Stimulated activated memory B cell treated with anti-CD40 and anti-IgM and Interleukin-4, amounts not matched to agents 10 μg/mL and 1 μg/mL and 100 μg/mL, for 72 hours (primary cell): ENCODE measurements at places on chromosomes 4 and X.

- ATAC-seq: no peak
Measured at GRCh38 chrX:42710452-42710851, 67.5 kb downstream of the PPP1R2C start.

DNA sequence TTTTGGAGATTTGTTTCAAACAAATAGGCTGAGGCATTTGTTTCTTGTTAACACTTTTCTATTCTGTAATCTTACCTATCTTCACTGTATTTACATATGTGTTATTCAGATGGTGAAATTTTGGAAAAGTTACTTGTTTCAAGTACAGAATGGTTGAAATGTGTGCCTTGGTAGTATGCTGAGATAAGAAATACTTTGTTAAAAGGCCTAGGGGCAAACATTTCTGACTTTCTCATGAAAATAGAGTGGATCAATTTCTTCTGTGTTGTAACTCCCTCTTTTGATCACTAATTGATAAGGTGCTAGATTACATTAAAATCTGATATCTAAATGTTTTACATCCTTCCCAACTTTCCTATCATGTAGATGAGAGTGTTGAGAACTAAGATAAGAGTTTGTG is 18.1 kb downstream of the USO1 start:
- no peak for ATAC-seq

DNA sequence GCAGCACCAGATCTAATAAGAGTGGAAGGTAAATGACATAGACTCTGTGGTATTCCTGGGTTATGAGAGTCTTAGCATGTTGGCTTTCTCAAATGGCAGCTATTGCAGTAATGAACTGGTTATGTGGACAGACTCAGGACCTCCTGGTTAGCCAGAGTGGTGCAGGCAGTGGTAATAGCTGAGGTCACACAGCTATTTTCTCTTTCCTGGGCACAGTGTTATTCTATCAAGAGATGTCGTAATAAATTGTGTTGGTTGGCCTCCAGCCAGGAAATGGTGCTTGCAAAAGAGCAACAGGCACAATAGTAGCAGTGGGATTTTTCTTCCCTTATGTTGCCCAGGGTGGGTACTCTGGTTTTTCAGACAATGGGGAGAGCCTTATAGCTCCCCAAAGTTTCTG is 279.2 kb upstream of the FGF16 start:
- ATAC-seq: no peak

- ATAC-seq: no peak
Measured at GRCh38 chr4:3021127-3021526, 53.2 kb downstream of the HTT-AS start.

- ATAC-seq: no peak
Measured at GRCh38 chrX:37434362-37434761, 85.2 kb downstream of the PRRG1 start.

DNA sequence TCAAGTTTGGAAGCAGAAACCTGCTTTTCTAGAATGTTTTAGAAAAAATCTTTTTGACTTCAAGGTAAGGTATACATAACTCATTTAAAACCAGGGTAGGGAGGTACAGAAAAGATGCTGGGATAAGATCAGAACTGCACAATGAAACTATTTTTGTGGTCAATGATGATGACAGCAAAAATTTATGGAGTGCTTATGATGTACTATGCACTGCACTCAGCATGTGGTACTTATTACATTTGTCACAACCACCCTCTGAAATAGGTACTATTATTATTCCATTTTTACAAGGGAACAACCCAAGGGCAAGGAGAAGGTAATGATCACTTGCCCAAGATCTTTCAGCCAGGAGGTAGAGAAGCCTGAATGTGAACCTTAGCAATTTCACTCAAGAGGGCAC is 8.0 kb downstream of the GPM6B start:
- no peak for ATAC-seq

DNA sequence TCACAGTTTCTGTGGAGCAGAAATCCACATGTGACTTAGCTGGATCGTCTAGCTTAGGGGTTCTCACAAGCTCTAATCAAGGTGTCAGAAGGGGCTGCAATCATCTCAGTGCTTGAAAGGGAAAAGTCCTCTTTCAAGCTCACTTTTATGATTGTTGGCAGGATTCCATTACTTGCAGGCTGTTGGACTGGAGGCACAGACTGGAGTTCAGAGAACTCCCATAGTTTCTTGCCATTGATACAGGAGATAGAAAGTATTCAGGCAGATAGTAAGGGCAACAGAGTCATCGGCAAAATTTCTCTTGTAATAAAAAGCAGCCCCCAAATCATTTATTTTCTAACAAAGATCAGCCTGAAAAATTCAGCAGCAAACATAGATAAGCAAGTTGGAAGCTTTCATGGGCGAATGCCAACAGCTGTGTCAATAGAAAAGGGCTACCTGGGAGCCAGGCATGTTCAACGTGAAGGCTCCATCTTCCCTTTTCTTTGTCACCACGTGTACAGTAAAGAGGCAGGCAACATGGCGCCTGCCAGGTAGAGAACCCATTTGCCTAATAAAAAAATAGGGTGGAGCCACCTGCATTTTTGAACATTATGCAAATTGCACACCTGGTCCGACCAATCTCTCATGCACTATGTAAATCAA is 64.4 kb downstream of the CXCL13 start:
- no peak for ATAC-seq

DNA sequence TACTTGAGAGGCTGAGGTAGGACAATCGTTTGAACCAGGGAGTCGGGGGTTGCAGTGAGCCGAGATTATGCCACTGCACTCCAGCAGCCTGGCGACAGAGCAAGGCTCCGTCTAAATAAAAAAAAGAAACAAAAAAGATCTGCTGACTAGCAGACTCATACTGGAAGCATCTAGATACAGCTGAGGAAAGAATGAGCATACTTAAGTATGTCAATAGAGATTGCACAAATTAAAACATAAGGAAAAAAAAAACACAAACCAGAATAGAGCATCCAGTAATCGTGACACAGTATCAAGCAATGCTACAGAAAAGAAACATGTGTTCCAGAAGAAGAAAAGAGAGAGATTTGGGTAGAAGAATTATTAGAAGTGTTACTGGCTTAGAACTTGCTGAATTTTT is 105.5 kb upstream of the SPOCK3 start:
- no peak for ATAC-seq

- ATAC-seq: no peak
Measured at GRCh38 chr4:149486861-149487260, 328.8 kb downstream of the IQCM start.

GRCh38 chr4:146317783-146318182 is 103.4 kb downstream of the REELD1 start:
- ATAC-seq: no peak

DNA sequence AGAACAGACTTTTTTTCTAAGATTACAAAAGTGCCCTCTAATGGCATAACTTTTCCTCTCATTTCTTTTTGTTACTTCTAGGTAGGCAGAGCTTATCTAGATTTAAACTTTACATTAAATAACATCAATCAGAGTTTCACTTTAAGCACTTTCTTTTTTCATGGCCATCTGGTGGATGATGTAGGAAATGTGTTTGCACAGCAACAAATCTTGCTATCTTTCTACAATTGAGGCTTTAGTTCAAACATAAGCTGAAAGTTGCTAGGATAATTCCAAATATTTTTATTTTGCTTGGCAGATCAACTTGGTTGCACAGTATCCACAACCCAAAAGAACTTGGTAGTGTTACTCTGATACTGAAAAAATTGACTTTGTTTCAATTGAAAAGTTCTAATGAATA is 22.0 kb downstream of the NDNF start:
- ATAC-seq: no peak

GRCh38 chrX:15930585-15930984 is 76.0 kb upstream of the AP1S2 start:
- no peak for ATAC-seq

- no peak for ATAC-seq
Measured at GRCh38 chrX:120741452-120741851, 111.6 kb upstream of the C1GALT1C1 start.
